Hepatic stellate cell (primary cell): ENCODE measurements at places on chromosomes 3 and 15.

- DNase-seq: no peak
Observed at GRCh38 chr3:132242790-132243189, 74.4 kb upstream of the ACP3 start.

DNA sequence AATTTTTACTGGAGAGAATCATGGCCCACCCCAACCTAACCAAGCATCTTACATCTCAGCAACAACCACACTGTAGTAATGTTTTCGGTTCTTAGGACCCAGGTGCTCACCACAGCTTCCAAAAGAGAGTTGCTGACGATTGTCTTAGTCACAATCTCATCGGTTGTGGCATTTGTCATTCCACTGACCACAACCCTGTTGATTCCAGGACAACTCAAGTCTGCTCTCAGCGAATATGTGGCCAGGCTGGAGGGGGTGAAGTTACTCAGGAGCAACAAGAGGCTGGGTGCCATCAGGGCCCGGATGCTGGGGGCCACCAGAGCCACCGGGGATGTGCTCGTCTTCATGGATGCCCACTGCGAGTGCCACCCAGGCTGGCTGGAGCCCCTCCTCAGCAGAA, 25.9 kb downstream of the GALNT15 start:
- DNase-seq: peak; percentile 43

DNA sequence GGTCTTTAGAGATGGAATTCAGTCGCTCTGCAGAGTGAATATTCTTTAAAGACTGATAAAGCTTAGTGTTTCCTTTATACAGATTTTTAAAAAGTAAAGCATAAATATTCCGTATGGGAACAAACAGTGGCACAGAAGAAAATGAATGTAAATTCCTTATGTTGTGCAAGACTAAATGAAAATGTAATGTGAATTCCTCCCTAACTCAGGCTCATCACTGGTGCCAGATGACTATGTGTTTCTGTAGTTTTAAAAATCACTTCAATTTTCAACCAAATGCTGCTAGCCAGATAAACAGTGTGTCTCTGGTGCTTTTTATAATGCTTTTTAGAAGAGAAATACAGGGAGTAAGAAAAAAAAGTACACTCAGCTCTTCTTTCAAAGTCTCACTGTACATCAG, 154.8 kb upstream of the SNTN start:
- DNase-seq: no peak

GRCh38 chr3:122235147-122235546, 51.7 kb downstream of the CASR start:
- no peak for DNase-seq

- DNase-seq: no peak
Observed at GRCh38 chr3:161599697-161600096, 103.1 kb downstream of the OTOL1 start.

- DNase-seq: no peak
Observed at GRCh38 chr3:183350164-183350563, 78.3 kb downstream of the MCF2L2 start.

DNA sequence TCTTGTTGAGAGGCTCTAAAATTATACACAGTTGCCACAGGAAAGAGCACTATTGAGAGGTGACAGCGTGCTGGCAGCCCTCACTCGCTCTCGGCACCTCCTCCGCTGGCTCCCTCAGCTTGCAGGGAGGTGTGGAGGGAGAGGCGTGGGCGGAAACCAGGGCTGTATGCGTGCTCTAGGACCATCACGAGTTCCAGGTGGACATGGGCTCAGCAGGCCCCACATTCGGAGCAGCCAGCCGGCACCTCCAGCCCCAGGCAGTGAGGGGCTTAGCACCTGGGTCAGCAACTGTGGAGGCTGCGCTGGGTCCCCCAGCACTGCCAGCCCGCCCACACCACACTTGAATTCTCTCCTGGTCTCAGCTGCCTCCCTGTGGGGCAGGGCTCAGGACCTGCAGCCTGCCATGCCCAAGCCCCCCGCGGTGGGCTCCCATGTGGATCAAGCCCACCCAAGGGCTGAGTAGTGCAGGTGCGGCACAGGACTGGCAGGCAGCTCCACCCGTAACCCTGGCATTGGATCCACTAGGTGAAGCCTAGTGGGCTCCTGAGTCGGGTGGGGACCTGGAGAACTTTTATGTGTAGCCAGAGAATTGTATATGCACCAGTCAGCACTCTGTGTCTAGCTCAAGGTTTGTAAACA, 460.6 kb upstream of the ALCAM start:
- no peak for DNase-seq

- DNase-seq: no peak
Observed at GRCh38 chr15:86392874-86393273, 313.2 kb downstream of the AGBL1 start.

- no peak for DNase-seq
Observed at GRCh38 chr3:118778201-118778600, 256.4 kb downstream of the IGSF11 start.

GRCh38 chr15:83123529-83123928, 16.1 kb downstream of the TM6SF1 start:
- DNase-seq: no peak

GRCh38 chr15:57382215-57382614, 5.9 kb downstream of the CGNL1 start:
- no peak for DNase-seq
